ENCODE measurements at places on chromosomes 12 and 14. TPM values are rescaled to one million over a fixed set of nuclear protein-coding genes. Genes with fewer than 3 reads are reported as not detected.
A peak's percentile ranks its signal among the peaks of the same experiment; 100 is the strongest.

The GARIN6 gene
- not detected for total RNA-seq

The SPX gene
- 1.0 TPM for total RNA-seq

DNA sequence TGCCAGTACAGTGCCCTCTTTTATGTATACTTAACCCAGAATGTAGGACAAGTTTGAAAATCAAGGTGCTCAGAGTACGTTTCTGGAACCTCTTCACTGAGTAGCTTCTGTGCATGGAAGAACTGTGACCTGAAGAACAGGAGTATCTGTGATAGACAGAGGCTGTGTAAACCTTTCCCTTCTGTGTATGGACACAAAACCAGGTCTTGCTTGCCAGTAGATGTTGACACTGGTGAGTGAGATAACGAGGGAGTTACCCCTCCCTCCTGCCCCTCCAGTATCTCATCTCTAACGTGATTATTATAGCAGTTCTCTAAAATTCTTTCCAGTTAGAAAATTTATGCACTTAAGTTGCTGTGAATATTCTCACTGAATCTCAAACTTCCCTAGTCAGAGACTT lies 170.8 kb downstream of the RPL10L start:
- no peak overlapping the region for H3K27ac ChIP-seq
- H3K4me1 ChIP-seq, result no peaks in the 10 kb centered on the region
- no peaks in the 10 kb centered on the region for H3K36me3 ChIP-seq
- DNase-seq, result no peak

DNA sequence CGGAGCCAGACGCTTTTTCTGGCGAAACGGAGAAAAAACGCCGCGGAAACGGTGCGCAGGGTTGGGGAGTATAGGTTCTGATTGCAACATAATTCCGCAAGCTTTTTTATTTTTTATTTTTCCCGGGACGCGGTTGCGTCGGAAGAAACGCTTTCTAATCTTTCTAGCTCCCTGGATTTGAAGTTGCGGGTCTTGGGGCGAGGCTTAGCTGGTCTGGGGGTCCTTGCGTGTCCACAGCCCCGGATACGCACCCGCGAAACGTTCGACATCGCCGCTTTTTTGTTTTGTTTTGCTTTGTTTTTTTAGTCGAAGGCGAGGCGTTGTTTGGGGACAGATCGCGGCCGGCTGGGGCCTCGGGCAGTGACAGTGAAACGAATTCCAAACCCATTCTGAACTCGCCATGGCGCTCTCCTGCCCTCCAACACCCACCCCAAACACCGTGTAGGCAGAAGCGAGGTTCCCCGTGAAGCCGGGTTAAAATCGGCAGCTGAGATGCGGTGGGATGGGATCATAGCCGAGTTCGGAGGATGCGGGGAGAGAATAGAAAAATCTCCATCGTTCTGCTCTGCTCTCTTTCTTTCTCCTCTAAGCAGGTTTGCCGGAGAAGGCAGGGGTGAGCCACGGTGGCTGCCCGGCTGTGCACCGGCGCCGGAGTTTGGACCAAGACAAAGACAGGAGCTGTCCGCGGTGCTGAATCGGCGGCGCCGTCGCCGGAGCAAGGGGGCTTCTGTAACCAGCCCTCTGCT lies 8.1 kb upstream of the LHX5 start:
- peaks cover 7% of the 10 kb centered on the region for H3K27me3 ChIP-seq
- H3K27ac ChIP-seq, result no peak overlapping the region
- no peak for DNase-seq
- no peaks in the 10 kb centered on the region for H3K4me1 ChIP-seq
- H3K36me3 ChIP-seq, result no peaks in the 10 kb centered on the region

DNA sequence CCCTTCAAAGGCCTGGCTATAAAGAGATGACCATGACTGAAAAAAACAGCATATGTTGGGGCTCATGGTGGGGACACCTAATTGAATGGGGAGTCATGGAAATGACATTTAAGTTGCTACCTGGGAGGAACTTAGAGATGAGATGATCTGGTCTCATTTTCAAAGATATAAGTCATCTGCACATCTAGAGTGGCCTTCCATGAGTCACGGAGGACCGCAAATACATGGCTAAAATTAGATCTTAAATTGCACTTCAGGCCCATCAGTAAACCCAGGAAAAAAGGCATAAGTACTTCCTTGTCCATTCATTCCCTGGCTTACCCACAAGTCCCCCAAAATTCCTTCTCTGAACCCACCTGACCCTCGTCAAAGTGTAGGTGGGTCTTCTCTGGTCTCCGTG lies 53.4 kb downstream of the SPTB start:
- H3K4me1 ChIP-seq, result no peaks in the 10 kb centered on the region
- DNase-seq, result no peak
- no peak overlapping the region for H3K4me3 ChIP-seq
- no peaks in the 10 kb centered on the region for H3K27me3 ChIP-seq
- H3K36me3 ChIP-seq, result no peaks in the 10 kb centered on the region

DNA sequence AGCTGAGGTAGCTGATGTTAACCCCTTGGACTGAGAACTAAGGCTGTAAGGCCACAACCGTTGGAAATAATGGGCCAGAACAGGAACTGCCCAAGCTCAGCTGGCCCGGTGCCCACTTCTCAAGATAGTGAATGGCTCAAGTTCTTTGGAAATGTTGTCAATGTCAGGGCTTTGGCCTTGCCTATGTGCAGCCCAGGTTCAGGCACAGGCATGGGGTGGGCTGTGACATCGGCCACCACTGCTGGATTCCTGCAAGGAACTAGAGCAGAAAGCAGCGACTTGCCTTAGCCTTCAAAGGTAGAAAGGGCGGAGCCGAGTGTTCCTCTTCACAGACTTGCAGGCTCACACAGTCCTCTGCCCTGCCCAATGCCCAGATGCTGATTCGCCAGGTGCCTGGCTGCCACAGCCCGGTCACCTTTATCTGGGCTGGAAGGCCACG lies 291.2 kb downstream of the ZFP36L1 start:
- no peaks in the 10 kb centered on the region for H3K27me3 ChIP-seq
- H3K4me3 ChIP-seq, result no peak overlapping the region
- peaks cover 5% of the 10 kb centered on the region for H3K4me1 ChIP-seq
- no peak overlapping the region for H3K27ac ChIP-seq
- DNase-seq, result no peak
- no peaks in the 10 kb centered on the region for H3K36me3 ChIP-seq

- peak overlapping the region; percentile 89 for H3K27ac ChIP-seq
- H3K36me3 ChIP-seq, result no peaks in the 10 kb centered on the region
- peak overlapping the region; percentile 41 for H3K4me3 ChIP-seq
- DNase-seq, result no peak
Measured at GRCh38 chr12:56565510-56566101, 44.0 kb downstream of the RBMS2 start.

GRCh38 chr12:95634622-95635621 lies 83.6 kb upstream of the USP44 start:
- peaks cover 9% of the 10 kb centered on the region for H3K4me1 ChIP-seq
- DNase-seq, result peak; percentile 70
- peak overlapping the region; percentile 92 for H3K27ac ChIP-seq
- H3K36me3 ChIP-seq, result no peaks in the 10 kb centered on the region

- no peak overlapping the region for H3K4me3 ChIP-seq
- DNase-seq, result no peak
- no peaks in the 10 kb centered on the region for H3K27me3 ChIP-seq
- no peak overlapping the region for H3K27ac ChIP-seq
- H3K36me3 ChIP-seq, result no peaks in the 10 kb centered on the region
Measured at GRCh38 chr14:88597038-88597437, 34.2 kb downstream of the ZC3H14 start.

Measured in breast epithelium (tissue), 4 donors.